ENCODE measurements at places on chromosomes 11 and 22.

DNA sequence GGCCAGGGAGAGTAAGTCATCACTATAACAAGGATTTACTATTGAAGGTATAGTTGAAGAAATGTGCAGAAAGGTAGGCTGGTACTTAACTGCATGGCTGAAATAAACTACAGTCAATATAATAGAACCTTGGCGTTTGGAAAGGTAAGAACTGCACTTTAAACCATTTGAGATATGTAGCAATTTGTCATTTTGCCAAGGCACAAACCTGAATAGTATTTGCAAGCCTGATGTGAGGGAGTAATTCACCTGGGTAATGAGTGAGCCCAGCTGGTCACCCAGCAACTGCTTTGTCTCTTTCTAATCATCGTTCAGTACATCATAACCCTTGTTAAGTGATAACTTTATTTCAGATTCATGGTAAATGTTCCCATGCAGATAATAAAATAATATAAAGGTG is 62.3 kb upstream of the SCUBE2 start:
- DNase-seq = no peak

DNA sequence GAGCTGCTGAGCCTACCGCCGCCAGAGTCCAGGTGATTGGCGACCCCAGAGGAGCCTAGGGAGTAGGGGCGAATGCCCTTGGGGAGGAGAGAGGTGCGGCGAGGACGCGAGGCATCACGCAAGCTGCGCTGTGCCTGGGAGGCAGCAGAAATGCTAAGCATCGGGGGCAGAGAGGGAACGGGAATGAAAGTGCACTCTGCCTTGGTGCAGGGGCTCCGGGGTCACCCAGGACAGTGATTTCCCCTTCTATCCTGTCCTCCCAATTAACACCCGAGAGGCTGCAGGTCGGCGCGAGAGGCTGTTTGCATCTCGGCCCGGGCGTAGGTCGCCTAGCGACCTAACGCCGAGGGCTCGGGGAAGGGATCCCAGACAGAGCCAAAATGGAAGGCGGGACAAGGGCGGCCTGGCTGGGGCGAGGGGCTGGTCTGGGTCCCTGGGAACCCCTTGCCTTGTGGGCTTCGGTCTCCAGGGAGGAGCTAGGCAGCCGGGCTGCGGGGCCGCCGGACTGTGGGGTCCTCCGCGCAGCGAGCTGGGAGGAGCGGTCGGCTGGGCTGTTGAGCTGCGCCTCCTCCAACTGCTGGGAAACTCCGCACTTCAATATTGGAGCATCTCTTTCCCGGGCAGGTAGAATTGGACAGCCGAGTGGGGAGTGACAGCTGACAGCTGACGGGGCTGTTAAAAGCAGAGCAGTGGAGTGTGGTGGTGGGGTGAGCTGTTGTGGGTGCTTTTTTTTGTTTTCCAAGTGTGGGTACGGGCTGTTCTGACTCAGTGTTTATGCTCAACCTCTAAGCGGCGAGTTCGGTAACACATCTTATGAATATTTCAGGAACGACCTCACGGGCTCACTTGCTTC is 657 bp downstream of the ELMOD1 start:
- DNase-seq = peak; percentile 66

DNA sequence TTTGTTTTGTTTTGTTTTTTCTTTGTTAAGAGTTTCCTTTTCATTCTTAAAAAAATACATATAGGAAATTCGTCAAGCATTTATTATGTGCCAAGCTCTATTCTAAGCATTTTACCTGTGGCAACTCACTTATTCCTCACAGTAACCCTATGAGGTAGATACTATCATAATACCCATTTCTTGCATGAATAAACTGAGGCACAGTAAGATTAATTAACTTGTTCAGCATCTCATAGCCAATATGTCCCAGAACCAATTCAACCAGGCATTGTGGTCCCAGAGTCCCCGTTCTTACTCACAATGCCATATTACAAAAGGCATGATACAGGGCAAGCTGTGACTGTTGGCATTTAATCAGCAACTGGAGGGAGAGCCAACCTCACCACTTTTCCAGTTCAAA is 83.7 kb downstream of the RAB30 start:
- no peak for DNase-seq

DNA sequence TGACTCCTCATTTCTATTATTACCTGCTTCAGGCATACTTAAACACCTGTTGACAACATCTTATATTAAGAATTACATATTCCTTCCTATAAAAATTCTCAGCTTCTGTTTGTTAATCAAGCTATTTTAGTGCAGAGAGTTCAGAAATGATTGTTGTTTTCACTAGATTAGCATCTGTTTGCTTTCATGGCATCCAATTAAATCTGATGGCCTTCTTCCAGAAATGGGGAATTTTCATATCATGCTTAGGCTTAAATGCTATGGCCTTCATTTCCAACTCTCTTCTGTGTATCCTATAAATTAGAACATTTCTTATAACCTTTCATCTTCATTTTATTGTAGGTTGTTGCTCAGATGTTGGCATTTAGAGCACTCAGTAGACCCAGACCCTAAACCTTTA is 180.0 kb downstream of the WNT11 start:
- no peak for DNase-seq

DNA sequence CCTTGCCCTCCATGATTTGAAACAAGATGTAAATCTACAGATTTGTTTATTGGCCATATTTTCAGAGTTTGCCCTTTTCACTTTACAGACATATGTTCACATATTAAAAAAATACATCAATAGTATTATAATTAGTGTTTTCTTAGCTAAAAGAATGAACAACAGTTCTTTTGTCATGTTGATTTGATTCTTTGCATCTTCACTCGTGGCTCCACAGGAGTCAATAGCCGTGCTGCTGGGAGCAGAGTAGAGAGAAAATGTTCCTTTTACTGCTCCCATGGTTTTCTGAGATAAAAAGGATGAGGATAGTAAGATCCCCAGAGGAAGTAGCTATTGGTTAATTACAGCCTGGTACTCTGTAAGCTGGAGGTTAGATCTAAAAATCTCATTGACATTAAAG is 151.2 kb downstream of the PGR start:
- DNase-seq = no peak

DNA sequence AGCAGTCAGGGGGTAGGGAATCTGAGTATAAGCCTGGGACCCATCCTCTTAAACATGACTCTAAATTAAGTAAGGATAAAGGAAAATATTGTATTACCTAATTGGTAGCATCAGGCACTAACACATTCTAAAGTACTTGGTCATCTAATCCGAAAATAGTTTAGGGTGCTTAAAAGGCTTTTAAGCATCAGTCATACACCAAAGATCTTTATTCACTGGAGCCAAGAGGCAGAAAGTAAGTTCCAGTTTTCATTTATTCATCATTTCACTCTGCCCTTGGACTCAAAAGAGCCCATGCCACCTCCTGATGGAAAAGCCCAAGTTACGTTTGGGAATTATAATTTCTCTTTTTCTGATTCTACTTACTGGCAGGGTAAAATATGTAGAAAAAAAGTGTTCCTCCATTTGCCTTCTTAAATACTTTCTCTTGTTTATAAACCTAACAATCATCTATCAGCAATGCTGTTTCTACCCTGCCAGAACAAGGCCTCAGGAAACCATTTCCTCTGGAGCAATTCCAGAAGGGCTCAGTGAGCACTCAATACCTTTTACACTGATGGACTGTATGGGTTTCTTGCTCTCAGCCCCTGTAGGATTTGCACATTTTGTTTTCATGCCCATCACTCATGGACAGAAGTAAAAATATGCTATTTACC is 120.1 kb upstream of the SLC5A12 start:
- DNase-seq = no peak

GRCh38 chr11:75563978-75564552 is 2.0 kb downstream of the SERPINH1 start:
- DNase-seq = no peak

GRCh38 chr11:78654071-78654470 is 79.4 kb upstream of the NARS2 start:
- DNase-seq = no peak
